Osteoblast (primary cell): ENCODE measurements at places on chromosomes 4 and X. TPM values are rescaled to one million over a fixed set of nuclear protein-coding genes. Genes with fewer than 3 reads are reported as not detected.

The SUPT20HL2 gene
- total RNA-seq: not detected in 2 replicates

DNA sequence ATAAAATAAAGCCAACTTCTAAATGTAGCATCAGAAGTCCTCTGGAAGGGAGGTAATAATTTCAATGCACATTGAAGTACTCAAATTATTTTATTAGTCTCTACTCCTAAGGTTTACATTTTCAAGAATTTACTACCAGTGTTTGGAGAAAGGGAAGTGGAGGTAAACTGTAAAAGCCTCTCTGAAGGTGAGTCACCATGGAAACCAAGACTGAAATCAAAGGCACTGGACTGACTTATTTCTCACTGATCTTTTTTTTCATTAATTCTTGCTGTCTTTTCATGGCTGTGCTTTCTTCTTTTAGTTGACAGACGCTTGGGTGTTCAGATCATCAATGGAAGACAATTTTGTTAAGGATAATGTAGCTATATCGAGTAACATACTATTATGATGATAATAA lies 9.7 kb downstream of the SLC39A8 start:
- no peaks in the 10 kb centered on the region for H3K36me3 ChIP-seq
- H3K4me1 ChIP-seq: no peaks in the 10 kb centered on the region
- DNase-seq: no peak
- H3K27me3 ChIP-seq: no peaks in the 10 kb centered on the region
- H3K4me3 ChIP-seq: no peak overlapping the region
- H3K27ac ChIP-seq: no peak overlapping the region

DNA sequence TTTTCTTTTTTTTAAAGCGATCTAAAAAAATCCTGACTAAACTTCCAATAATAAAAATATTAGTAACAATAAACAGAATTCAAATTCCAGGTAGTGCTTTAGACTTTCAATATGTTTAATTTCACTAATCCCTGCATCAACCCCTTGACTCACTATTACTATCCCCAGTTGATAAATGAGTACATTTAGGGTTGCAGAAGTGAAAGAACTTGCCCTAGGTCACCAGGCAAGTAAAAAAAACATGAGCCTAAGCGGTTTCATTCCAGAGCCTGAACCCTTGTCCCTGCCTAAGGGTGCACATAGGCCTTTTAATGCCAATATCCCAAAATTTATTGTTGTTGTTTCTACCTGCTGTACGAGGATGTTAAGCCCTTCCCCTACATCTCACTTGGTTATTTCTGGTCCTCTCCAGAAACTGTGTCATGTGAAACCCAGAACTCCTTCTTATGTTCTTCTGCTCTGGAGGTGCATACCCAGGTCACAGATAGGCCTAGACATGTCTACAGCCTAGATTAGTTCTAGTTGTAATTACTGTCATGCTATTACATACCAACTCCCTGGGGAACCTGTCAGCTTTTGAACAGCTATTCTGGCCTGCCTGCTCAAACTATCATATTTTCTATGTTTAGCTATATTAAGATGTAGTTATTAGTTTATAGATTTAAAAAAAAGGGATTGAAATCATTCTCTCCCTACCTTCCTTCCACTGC lies 244.5 kb upstream of the PITX2 start:
- no peaks in the 10 kb centered on the region for H3K36me3 ChIP-seq
- H3K4me3 ChIP-seq: no peak overlapping the region
- no peak for DNase-seq
- H3K27me3 ChIP-seq: no peaks in the 10 kb centered on the region
- peaks cover 44% of the 10 kb centered on the region for H3K4me1 ChIP-seq

GRCh38 chr4:109497511-109497910 lies 62.5 kb upstream of the MCUB start:
- peaks cover 36% of the 10 kb centered on the region for H3K36me3 ChIP-seq
- no peak overlapping the region for H3K4me3 ChIP-seq
- H3K27me3 ChIP-seq: no peaks in the 10 kb centered on the region
- H3K27ac ChIP-seq: no peak overlapping the region

GRCh38 chrX:9390121-9390520 lies 74.7 kb upstream of the TBL1X start:
- H3K4me1 ChIP-seq: peaks cover 2% of the 10 kb centered on the region
- H3K4me3 ChIP-seq: no peak overlapping the region
- H3K36me3 ChIP-seq: no peaks in the 10 kb centered on the region
- no peak overlapping the region for H3K27ac ChIP-seq
- no peaks in the 10 kb centered on the region for H3K27me3 ChIP-seq

- H3K36me3 ChIP-seq: no peaks in the 10 kb centered on the region
- H3K4me1 ChIP-seq: peaks cover 10% of the 10 kb centered on the region
These were observed 17.2 kb upstream of the CCNI start for GRCh38 chr4:77092975-77093374.

DNA sequence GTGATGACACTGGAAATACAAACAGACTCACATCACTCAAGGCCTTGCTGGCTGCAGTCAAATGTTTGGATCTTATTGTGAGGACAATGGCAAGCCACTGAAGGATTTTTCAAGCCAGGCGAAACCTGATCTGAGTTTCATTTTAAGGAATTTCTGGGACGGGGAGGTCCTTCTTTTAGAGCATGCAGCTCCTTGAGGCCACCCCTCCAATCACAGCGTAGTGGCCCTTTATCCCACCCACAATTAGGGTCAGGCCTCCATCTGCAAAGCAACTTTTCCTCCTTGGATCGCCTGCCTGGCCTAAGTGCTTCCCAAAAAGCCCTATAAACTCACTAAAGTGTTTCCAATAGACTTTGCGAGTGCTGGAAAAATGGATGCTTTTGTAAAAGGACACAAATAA lies 115.5 kb downstream of the EFHC2 start:
- H3K27me3 ChIP-seq: peaks cover 8% of the 10 kb centered on the region
- H3K4me1 ChIP-seq: peaks cover 1% of the 10 kb centered on the region
- no peak for DNase-seq
- no peaks in the 10 kb centered on the region for H3K36me3 ChIP-seq
- no peak overlapping the region for H3K27ac ChIP-seq
- H3K4me3 ChIP-seq: no peak overlapping the region

GRCh38 chr4:47038263-47038662 lies 6.9 kb downstream of the GABRB1 start:
- H3K4me1 ChIP-seq: no peaks in the 10 kb centered on the region
- DNase-seq: no peak
- H3K4me3 ChIP-seq: no peak overlapping the region
- no peak overlapping the region for H3K27ac ChIP-seq
- peaks cover 19% of the 10 kb centered on the region for H3K27me3 ChIP-seq

The PARM1 gene
- total RNA-seq: under 0.01 TPM in 1 of 2 replicates, not detected in the other

The POLR2B gene
- 99.2 and 102 TPM in 2 replicates for total RNA-seq

- H3K27ac ChIP-seq: no peak overlapping the region
- no peaks in the 10 kb centered on the region for H3K4me1 ChIP-seq
- H3K27me3 ChIP-seq: no peaks in the 10 kb centered on the region
These were observed 151.1 kb downstream of the PDE5A start for GRCh38 chr4:119477412-119478053.

The IL3RA gene
- 0.72 and 0.88 TPM in 2 replicates for total RNA-seq

The EMCN gene
- not detected in 2 replicates for total RNA-seq

The CXorf65 gene
- not detected in 2 replicates for total RNA-seq

DNA sequence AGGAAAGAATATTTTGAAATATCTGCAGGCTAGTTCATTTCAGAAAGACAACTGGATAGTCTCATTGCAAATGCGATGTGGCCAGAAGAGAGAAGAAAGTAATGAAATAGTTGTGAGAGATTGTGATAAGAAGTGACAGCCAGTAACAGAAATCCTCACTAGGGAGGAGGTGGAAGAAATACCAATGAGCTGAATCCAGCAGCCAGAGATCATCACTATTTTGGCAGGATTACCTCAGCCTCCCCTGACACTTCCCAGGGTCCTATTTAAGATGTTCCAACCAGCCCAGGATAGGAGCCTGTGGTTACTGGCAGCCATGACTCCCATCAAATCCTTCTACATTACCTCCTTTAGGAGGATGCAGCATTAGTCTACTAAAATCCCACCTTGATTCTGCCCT lies 76.7 kb upstream of the ARHGAP24 start:
- DNase-seq: peak; percentile 65
- H3K27ac ChIP-seq: no peak overlapping the region
- H3K36me3 ChIP-seq: no peaks in the 10 kb centered on the region
- H3K27me3 ChIP-seq: no peaks in the 10 kb centered on the region
- H3K4me3 ChIP-seq: no peak overlapping the region

GRCh38 chr4:19880206-19880605 lies 371.5 kb upstream of the SLIT2 start:
- H3K27ac ChIP-seq: no peak overlapping the region
- no peak for DNase-seq
- no peak overlapping the region for H3K4me3 ChIP-seq
- no peaks in the 10 kb centered on the region for H3K36me3 ChIP-seq
- no peaks in the 10 kb centered on the region for H3K27me3 ChIP-seq

- H3K36me3 ChIP-seq: no peaks in the 10 kb centered on the region
- no peak overlapping the region for H3K4me3 ChIP-seq
- no peak for DNase-seq
- H3K27ac ChIP-seq: no peak overlapping the region
- peaks cover 4% of the 10 kb centered on the region for H3K27me3 ChIP-seq
- H3K4me1 ChIP-seq: peaks cover 3% of the 10 kb centered on the region
These were observed 261.5 kb downstream of the GPC3 start for GRCh38 chrX:133723930-133724329.

The GPR143 gene
- total RNA-seq: not detected in 2 replicates

The MAGEB17 gene
- not detected in 2 replicates for total RNA-seq

DNA sequence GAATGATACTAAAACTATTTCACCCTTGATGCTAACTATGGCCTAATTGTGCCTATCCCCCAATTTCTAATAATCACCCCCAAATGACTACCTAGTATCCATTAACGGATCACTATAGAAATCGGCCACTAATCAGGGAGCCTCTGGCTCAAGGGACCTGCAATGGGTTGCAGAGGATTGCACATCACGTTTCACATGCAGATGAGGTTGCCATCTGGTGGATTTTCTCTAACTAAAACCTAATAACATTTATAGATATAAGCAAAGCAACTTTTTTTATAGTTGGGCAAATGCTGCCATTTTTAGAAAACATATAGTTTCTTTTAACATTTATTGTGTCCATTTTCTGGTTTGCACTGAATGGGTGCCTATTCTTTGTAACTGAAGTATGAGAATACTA lies 28.3 kb upstream of the ALG13 start:
- H3K27ac ChIP-seq: no peak overlapping the region
- no peaks in the 10 kb centered on the region for H3K4me1 ChIP-seq
- H3K4me3 ChIP-seq: no peak overlapping the region
- peaks cover 2% of the 10 kb centered on the region for H3K27me3 ChIP-seq
- H3K36me3 ChIP-seq: no peaks in the 10 kb centered on the region

The ETNPPL gene
- total RNA-seq: not detected in 2 replicates

- peaks cover 6% of the 10 kb centered on the region for H3K36me3 ChIP-seq
- no peaks in the 10 kb centered on the region for H3K27me3 ChIP-seq
- H3K4me3 ChIP-seq: no peak overlapping the region
- H3K27ac ChIP-seq: no peak overlapping the region
- peaks cover 16% of the 10 kb centered on the region for H3K4me1 ChIP-seq
These were observed 14.6 kb downstream of the HERC3 start for GRCh38 chr4:88606832-88607231.

DNA sequence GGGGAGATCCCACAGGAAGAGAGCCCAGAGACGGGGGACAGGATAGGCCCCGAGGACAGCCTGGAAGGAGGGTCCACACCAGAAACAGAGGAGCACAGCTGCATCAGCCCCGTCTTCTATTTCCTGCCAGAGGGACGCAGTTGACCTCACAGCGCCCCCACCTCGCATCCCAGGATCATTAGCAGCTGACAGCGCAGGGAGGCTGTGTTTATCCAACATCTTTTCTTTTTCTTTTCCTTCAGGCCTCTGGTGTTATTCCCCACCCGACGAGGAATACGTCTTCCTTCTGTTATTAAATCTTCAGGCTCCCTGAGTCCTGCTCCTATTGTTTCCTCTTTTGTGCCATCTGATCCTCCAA lies 75.4 kb downstream of the DCHS2 start:
- H3K36me3 ChIP-seq: no peaks in the 10 kb centered on the region
- no peak for DNase-seq
- no peak overlapping the region for H3K27ac ChIP-seq
- peaks cover 3% of the 10 kb centered on the region for H3K4me1 ChIP-seq
- H3K27me3 ChIP-seq: no peaks in the 10 kb centered on the region
- peak overlapping the region; percentile 69 for H3K4me3 ChIP-seq

DNA sequence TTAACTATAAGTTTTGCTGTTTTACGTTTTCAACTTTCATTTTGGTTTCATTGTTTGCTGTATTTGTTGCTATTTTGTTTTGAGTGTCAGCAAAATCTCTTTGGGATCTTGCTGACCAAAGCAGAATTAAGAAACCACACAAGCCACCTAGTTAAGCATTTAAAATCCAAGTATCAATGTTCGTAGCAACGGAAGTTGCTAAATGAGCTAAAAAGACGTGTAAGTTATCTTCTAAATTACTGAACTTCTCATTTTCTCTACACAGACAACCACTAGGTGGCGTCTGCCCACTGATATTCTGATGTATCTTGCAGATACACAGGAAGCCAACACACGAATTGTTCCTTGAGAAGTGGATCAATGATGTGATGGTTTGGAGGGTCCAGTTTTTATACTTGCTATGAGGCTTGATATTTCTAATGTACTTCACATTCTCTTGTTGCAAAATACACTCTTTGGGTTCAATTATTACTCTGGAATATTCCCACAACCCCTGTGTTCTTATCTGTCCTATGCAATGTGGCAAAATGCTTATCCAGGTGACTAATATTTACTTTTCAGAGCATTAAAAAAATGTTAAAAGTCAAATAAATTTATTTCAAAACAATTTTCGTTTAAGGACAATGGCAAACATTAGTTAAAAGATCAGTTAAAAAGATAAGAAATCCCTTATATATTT lies 250.5 kb downstream of the TECRL start:
- no peaks in the 10 kb centered on the region for H3K27me3 ChIP-seq
- DNase-seq: no peak
- no peak overlapping the region for H3K27ac ChIP-seq
- no peaks in the 10 kb centered on the region for H3K36me3 ChIP-seq
- peak overlapping the region; percentile 42 for H3K4me3 ChIP-seq
- no peaks in the 10 kb centered on the region for H3K4me1 ChIP-seq

- H3K27ac ChIP-seq: no peak overlapping the region
- H3K27me3 ChIP-seq: peaks cover 2% of the 10 kb centered on the region
- no peak for DNase-seq
These were observed 71.3 kb upstream of the LHFPL1 start for GRCh38 chrX:112751076-112751475.

DNA sequence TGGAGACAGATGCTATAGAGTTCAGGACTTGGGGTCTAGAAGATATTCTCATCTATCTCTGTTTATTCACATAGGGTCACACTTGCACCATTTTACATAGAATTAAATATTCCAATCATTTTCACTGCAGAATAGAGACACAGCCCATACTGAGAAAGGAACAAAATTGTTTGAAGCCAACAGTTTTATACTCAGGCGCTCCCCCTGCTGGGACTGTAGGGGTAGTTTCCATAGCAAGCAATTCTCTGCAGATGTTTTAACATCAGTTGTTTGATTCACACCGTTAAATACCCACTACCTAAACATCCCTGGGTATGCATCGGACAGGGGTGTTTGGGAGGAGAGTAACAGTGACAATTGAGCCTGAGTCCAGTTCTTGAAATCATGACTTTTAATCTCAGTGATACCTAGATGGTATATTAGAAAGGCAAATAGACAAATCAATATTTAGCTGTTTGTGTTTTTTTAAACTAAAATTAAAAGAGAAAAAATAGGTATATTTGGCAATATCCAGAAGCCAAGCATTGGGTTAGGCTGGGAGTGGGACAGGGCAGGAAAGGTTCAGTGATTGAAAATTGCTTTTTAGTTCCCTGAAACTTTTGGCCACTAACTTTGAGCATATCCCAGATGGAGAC lies 33.8 kb downstream of the LONRF3 start:
- DNase-seq: peak; percentile 69
- H3K36me3 ChIP-seq: no peaks in the 10 kb centered on the region
- no peaks in the 10 kb centered on the region for H3K4me1 ChIP-seq
- no peak overlapping the region for H3K27ac ChIP-seq
- no peak overlapping the region for H3K4me3 ChIP-seq

The SH2D1A gene
- not detected in 2 replicates for total RNA-seq

The TMLHE gene
- 13.8 and 15.0 TPM in 2 replicates for total RNA-seq
